ENCODE measurements at places on chromosomes 5 and 9.

DNA sequence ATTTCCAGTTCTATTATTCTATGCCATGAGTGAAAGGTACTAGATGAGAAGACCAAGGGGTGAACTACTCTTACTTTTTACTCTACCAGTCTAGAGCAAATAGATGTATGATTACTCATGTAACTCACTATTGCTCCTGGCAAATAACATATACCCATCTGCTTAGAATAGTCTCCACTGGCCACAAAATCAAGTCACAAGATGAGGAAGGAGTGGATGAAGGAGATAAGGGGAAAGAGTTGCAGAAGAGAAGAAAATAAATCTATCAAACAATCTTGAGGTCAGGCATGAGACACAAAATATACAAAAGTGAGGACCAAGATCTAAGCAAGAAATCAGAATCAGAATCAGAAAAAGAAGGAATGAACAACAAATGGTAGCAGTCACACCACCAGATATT lies 13.7 kb upstream of the NR4A3 start:
- DNase-seq: no peak

GRCh38 chr5:33180900-33181299 lies 259.9 kb upstream of the TARS1 start:
- DNase-seq: no peak

DNA sequence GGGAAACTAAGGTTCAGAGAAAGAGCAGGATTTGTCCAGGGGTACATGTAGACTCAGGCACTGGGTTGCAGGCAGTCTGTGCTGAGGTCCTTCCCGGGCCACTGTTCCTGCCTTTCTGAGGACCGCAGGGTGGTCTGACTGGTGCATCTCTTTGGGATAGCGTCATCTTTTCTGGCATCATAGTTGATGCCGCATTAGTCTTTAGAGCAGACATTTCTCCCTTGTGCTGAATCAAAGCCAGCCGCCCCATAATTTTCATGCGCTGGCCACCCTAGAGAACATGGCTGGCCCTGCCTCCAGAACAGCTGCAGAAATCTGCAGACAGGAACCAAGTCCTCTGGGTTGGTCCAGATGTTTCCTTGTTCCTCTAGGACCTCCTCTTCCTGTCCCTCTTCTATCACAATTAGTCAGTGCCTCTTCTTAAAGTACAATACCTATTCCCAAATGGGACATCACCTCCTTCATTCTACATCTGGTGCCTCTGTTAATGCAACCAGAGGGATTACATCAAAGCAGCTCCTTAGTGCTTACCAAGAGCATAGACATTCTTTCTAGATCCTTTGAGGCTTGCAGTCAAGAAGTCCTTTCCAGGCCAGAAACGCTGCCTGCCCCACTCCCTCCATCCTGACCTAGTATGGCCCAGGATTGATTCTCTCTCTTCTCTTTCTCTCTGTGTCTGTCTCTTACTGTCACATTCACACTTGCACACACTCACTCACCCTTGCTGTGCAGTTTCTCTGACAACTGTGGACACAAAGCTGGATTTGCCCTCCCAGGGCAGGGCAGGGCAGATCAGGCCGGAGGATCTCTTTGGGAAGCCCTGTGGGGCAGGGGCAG lies 42.0 kb upstream of the ORM1 start:
- DNase-seq: no peak

DNA sequence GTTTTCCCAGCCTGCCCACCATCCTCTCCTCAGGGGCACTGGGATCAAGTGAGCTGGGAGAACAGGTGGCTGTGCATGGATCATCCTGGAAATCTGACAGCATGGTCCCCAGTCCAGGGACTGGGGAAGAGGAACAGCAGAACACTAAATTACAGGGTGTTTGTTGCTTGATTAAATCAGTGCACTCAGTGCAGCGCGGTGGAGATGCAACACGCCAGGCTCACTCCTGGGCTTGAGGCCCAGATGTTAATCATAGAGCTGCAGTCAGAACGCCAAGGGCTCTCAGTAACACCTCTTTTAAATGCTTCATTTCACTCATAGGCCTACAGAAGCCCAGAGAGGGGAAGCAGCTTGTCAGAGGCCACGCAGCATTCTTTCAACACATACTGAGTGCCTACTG lies 14.2 kb upstream of the LARP1 start:
- DNase-seq: peak; percentile 82

DNA sequence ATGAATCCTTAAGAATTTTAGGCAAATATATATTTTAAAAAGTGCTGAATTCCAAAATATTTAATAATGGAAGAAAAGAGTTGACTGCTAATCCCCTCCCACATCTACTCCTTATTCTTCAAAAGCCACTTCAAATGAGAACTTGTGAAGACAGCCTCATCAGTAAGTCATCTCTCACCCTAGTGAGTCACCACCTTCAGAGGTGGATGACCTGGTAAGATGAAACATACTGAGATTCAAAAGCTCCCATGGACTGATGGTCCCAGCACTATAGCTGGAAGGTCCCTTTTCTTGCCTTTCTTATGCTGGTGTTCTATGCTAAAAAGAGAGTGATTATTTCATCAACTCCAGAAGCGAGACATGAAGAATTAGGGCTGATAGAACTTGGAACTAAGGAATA lies 37.8 kb upstream of the SPDL1 start:
- DNase-seq: no peak

- DNase-seq: no peak
Observed at GRCh38 chr9:36163049-36163785, 6.0 kb upstream of the CCIN start.

- DNase-seq: no peak
Observed at GRCh38 chr9:117545846-117546245, 131.0 kb upstream of the ASTN2 start.

- DNase-seq: no peak
Observed at GRCh38 chr5:158023266-158023665, 164.3 kb upstream of the CLINT1 start.

GRCh38 chr9:17757816-17758215 lies 178.9 kb downstream of the SH3GL2 start:
- DNase-seq: no peak

DNA sequence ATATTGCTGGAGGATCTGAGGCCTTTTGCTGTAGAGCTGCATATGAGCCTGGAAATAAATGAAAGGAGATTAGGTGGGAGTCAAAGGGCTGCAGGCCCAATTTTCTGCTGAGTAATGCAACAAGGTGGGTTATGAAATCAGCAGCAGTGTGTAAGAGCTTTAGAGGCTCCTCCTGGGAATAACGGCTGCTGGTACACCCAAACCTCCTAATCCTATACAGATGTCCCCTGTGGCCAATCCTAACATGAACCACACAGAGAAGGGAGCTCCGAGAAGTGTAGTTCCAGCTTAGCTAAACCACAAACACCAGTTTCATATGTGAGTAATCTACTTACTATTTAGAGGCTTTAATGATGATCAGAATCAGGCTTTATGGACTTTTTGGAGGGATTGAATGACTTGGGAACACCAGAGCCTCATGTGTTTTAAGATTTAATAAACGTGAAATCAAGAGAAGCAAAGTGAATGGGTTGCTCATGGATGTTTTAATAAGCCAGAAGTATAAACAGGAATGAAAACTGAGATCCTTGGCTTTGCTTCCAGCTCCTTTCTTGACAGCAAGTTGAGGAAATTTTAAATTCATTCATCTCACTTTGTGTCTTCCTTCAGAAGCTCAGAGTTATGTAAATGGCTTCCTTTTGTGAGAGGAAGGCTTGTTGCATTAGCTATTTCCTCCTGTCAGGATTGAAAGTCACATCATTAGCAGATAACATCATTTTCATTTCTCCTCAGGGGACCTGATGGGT lies 437.5 kb downstream of the TMEM232 start:
- no peak for DNase-seq

DNA sequence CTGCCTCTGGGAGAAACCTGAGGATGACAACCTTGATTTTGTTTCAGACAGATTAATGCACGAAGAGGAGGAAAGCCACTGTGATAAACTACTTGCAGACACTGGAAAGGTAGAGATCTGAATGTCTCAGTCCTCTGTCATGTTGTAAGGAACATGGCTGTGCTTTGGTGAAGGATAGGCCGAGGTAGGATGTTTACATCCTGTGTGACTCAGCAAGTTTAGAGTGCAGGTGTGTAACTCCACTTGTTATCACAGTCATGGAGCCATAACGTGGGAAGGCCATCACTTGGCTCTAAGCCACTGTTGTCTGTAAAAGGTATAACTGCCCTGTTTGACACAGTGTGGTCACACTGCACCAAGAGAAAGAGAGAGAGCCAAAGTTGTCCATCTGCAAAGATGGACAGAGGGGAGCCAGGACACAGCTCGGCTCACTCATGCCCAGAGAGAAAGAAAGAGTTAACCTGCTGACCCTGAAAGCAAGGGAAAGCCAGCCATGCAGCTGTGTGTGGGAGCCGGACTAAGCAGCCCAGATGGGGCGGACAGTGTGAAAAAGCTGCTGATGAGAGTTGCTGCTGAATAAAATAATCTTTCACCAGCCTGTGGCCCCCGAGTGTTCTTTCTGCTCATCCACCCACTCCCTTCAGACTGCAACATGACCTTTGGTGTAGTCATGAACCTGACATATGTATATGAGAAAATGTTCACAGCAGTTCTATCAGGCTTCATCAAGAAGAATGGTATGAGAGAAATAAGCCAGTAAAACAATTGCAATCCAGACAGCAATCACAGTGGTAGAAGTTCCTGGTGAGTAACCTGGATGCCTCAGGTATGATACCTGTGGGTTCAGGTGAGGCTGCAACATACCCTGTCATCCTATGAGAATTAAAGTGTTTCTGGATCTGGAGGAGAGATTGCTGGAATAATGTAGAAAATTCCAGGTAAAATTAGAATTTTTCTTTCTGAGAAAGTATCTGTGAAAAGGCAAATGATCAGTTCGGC lies 115.9 kb downstream of the TARS1 start:
- DNase-seq: no peak

DNA sequence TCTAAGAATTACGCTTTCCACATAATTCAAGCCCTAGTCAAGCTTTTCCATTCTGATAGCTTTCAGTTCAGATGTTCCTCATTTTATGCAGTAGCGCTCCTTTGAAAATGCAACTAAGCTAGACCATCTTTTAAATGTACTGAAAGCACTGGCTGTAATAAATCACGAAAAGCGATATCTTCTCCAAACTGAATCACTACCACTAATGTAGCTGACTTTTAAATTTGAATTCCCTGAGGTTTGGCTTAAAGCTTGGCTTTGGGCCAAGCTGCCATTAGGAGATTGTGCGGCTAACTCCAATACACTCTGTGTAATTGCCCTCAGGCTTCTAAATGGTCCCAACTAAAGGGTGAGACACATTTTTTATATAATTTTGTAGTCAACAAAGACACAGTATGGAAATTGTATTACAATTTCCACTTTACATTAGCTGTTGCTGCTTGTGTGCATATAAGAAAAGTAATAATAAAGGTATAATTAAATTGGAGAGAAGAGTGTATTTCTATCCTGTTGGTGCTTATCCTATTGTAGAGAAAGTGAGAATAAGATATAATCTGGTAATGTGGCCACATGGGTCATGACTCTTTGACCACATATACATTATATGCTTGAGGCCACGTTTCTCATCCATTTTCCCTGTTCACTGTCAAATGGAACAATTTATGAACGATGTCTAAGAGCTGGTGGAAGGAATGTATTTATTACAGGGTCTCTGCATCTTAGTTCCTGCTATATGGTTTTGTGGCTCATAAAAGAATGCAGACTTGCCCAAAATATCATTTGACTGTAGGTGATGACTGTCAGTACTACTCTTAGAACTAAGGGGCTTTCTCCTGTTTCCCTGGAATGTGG lies 118.7 kb upstream of the TAF11L2 start:
- no peak for DNase-seq

DNA sequence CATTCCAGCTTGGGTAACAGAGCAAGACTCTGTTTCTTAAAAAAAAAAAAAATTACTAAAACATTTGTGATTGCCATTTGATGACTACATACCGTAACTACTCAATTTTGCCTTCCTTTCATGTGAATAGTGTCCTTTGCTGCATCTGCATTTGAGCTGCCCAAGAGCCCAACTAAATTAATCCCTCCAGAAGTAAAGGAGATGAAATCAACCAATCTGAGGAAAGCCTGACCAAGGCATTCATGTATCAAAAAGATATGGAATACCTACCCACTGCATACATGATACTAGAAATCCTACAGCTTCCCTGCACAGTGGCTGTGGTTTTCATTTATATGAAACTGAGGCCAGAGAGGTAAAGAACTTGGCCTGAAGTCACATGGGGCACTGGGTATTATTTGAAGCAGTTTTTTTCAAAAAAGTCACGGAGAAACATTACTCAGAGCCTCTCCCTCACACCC lies 177.5 kb downstream of the AOPEP start:
- no peak for DNase-seq

GRCh38 chr5:125778791-125779190 lies 644.4 kb upstream of the GRAMD2B start:
- DNase-seq: no peak

DNA sequence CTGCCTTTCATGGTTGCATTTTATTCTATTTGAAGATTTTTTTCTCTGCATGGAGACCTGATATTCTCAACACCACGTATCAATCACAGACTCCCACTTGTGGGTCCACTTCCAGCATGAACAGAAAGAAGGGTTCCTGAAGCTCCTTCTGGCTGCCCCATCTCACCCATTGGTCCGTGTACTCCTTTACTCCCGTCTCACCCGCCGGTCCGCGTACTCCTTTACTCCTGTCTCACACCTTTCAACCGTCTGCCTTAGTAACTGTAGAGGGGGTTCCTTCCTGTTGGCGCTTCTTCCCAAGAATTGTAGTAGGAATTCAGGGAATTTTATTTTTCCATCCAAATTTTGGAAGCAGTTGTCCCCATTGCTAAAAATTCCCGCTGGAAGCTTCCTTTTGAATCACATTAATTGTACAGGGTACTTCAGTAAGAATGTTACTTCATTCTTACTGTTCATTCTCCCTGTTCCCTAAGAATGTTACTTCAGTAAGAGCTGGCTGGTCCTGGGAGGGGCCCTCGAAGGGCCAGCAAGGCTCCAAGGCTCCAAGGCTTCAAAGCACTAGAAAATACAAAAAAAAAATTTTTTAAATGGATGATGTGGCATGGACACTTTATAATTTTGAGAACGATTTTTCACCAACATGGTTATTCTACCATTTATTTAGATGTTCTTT lies 3.9 kb upstream of the LPCAT1 start:
- no peak for DNase-seq

DNA sequence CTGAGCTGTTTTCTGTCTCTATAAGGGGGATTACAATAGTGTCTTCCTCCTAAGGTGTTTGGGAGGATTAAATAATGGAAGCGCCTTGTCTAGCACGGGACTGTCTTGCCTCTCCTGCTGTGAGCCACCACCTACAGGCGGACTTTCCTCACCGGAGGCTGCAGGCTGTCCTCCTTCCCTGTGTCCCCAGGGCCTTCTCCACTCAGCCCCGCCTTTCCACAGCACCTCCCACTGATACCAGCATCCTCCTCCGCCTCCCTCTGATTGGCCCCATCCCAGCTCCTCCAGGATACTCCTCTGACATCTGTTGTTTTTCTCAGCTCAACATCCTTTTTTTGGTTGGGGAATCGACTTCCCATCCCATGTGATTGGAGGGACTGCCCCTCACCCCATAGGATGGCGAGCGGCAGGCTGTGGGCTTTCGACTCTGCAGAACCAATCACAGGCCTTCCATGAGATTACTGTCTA lies 851 bp upstream of the ZDHHC12 start:
- DNase-seq: peak; percentile 80

DNA sequence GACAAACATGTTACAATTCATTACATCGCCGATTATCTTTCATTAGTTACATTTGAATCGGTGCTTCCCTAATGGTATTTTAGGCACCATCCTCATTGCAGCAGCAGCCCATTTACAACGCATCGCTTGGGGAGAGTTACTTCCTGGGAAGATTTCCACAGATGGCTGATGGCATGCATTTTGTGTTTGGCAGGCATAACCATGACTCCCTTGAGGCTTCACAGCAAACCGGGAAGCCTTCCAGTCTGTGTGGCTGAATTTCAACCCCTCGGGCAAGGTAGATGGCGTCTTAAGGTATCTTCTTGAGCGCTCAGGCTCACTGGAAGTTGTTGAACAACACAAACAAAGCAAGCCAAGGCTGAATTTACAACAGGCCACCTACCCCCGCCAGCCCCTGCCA lies 1.6 kb upstream of the DNAH5 start:
- no peak for DNase-seq
